ENCODE measurements at places on chromosomes 5 and 9. TPM values are rescaled to one million over a fixed set of nuclear protein-coding genes. Genes with fewer than 3 reads are reported as not detected.

ZNF483 gene
- total RNA-seq, result 8.9 TPM

GEMIN5 gene
- 18.8 TPM for total RNA-seq

NUTM2F gene
- total RNA-seq, result not detected

EDIL3 gene
- 14.1 TPM for total RNA-seq

FOXD4 gene
- 0.52 TPM for total RNA-seq
